Activated T-cell treated with anti-CD3 and anti-CD28 coated beads, Interleukin-2, amount 50 U/mL, for 72 hours (primary cell): ENCODE measurements at places on chromosomes 12 and 14. TPM values are rescaled to one million over a fixed set of nuclear protein-coding genes. Genes with fewer than 3 reads are reported as not detected.

DNA sequence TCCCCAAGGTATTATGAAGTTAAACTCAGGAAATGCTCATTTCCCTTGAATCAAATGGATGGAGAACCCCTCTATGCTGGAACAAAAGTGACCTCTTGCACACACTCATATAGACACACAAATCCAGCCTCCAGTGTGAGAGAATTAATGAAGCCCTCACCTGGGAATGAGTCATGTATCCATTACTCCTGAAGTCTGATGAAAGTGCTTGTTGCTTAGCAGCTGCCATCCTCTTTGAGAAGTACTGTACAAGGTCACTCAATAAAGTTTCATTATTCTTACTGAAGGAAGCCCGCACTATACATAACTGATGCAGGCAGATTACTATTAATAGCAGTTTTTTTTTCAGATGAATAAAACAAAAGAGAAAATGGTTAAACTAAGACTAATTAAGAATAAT, 102.3 kb downstream of the RERG start:
- no peak for DNase-seq

DNA sequence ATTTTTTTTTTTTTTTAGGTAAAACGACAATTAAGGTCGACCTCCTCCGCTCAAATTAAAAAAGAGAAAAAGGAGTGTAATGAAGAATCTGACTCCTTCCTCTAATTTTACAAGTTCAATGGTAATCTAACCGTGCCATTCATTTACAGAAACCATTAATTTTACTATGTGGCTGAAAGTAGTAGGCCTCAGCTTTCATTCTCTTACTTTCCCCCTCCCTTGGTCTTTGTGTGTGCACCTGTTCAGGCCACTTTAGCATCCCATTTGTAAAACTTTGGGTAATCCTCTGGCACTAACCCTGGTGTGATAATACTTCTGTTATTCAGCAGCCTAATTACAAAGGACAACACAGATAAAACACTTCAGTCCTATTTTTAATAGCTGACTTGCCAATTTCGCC, 128.1 kb downstream of the ASCL1 start:
- DNase-seq = no peak

DNA sequence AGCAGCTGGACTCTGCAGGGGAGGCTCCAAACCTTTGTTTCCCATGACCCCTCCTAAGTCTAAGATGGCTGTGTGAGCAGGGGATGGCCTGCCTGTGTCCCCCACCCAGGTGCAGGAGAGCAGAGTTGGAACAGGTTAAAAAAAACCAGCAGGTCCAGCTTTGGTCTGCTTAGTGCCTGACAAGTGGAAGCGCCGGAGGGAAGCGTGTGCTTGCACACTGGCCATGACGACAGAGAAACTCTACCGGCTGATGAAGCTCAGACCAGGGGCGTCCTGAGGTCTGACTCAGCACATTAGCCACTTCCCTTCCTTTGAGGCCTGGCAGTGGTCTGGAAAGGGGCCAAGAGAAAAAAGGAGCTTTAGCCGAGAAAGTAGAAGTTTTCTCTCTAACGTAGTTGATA, 280.1 kb downstream of the VRK1 start:
- peak; percentile 61 for DNase-seq

- DNase-seq = no peak
Measured at GRCh38 chr14:68257969-68258368, 438.4 kb downstream of the RAD51B start.

- no peak for DNase-seq
Measured at GRCh38 chr14:69803753-69804152, 6.7 kb upstream of the SLC10A1 start.

DNA sequence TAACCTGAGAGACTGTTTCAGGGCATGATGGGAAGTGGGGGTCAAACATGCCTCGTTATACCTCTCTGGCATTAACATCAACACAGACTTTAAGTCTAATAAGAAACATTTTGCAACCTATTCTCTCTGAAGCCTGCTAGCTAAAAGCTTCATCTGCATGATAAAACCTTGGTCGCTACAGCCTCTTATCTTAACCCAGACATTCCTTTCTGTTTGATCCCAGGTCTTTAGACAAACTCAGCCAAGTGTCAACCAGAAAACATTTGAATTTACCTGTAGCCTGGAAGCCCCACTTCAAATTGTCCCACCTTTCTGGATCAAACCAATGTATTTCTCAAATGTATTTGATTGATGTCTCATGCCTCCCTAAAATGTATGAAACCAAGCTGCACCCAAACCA, 9.1 kb downstream of the PPP2R3C start:
- no peak for DNase-seq

- DNase-seq = no peak
Measured at GRCh38 chr12:41988715-41989114, 156.0 kb downstream of the GXYLT1 start.

GRCh38 chr12:124655048-124655697, 87.8 kb upstream of the NCOR2 start:
- no peak for DNase-seq

- no peak for DNase-seq
Measured at GRCh38 chr12:40616383-40616915, 75.8 kb upstream of the CNTN1 start.

GRCh38 chr14:91283666-91284065, 39.2 kb upstream of the GPR68 start:
- DNase-seq = no peak

DNA sequence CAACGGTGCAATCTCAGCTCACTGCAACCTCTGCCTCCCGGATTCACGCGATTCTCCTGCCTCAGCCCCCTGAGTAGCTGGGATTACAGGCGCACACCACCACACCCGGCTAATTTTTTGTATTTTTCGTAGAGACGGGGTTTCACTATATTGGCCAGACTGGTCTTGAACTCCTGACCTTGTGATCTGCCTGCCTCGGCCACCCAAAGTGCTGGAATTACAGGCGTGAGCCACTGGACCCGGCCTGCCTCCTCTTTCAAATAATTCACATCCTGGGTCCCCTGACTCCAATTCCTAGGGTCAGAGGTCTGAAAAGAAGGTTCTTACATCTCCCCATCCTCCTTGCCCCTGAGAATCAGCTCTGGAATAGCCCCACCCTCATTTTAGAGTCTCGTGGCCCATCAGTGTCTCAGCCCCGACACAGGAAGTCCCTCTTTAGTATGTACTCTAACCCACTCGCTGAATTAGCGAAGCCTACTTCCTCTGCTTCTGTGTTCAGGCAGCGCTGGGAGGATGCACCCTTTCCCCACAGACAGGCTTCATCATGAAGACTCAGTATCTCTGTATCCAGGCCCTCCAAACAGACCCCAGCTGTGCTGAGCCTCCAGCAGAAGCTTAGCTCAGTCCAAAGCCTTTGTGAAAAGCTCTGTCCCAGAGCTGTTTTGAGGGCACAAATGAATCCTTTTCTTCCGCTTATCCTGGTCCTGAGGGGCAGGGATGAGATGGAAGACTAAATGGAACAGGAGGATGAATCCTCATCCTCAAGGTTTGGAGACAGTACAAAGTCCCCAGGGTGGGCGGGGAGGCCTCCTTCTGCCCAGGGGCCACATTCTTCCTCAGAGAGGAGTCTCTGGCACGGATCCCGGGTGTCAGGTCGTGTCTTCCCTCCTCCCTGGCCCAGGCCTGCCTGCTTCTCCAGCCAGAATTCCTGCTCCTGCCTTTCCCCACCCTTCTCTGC, 3.5 kb downstream of the LPAR5 start:
- DNase-seq = peak; percentile 59

- no peak for DNase-seq
Measured at GRCh38 chr14:98428483-98428994, 843.5 kb downstream of the BCL11B start.

- no peak for DNase-seq
Measured at GRCh38 chr12:94055528-94055927, 92.8 kb upstream of the PLXNC1 start.

DNA sequence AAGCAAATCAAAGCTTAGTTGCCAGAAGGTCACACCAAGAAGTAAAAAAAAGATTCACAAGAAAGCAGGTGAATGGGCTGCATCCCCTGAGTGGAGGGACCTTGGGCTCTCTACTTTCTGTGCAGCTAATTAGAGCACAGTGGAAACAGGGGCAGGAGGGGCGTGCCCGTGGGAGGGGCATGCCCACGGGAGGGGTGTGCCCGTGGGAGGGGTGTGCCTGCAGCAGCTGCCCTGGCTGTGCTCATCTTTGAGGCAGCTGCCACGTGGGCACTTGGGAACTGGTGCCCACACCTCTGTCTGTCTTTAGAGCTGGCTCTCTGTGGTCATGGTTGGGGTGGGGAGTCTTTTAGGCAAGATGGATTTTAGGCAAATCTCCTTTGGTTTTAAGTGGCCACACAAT, 60.0 kb downstream of the EML1 start:
- DNase-seq = no peak

DNA sequence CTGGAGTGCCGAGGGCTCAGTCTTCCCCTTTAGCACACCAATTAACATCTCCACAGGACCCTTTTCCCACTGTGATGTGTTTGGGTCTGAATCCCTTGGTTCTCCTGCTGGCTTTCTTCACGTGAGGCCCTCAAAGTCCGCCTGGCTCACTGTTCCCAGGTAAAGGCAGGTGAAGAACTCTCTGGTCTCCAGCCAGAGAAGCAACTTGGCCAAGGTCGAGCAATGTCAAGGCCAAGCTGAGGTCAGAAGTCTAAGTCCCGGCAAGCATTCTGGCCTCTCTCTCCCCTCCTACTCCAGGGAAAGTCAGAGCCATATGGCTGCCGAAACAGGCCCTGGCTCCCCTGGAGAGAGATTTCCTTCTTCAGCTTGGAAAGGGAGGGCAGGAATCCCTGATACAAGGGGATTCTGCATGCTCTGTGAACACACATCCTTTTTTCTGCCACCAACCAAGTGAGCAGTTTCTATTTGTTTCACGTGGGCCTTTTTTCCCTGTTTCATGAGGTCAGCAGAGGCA, 61.4 kb upstream of the ESRRB start:
- DNase-seq = no peak

GRCh38 chr12:33187409-33187808, 252.2 kb downstream of the SYT10 start:
- no peak for DNase-seq

- peak; percentile 18 for DNase-seq
Measured at GRCh38 chr12:29889737-29890136, 106.0 kb upstream of the TMTC1 start.

DNA sequence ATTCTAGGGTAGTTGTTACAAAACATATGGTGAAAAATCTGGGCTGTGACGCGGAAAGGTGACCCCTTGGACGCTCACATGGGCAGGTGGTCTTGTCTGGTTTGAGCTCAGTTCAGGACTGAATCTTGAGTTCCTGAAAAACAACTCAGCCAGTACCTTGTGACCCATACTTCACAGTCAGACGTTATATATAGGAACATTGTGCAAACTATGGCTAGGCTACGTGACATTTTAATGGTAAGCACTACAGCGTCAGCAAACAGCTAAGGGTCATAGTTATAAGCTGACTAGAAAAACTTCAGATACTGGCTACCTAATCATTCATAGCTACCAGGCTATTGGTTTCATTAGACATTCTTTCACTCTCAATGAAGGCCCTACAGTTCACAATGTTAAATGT, 14.8 kb upstream of the EDDM3A start:
- DNase-seq = no peak

GRCh38 chr14:85483037-85483436, 46.9 kb upstream of the FLRT2 start:
- no peak for DNase-seq

GRCh38 chr12:24360907-24361306, 411.4 kb upstream of the SOX5 start:
- DNase-seq = no peak

- peak; percentile 13 for DNase-seq
Measured at GRCh38 chr12:96719660-96720362, 187.2 kb upstream of the NEDD1 start.

DNA sequence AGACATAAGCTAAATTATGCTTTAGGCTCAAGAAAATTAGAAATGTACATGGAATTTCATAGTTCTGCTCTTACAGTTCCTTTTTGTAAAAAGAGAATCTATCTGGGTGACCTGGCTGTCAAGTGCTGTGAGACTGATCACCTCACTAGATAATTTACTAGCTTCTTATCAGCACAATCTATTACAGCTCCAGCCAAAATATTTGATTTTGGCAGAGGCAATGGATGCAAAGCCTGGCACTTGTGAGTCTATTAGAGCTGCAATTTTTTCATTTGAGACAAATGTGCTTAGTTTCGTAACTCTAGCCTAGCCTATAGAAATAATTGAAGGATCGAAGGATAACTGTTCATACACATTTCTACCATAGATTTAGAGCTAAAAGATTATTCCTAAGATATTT, 927.5 kb downstream of the SLC6A15 start:
- DNase-seq = no peak

DNA sequence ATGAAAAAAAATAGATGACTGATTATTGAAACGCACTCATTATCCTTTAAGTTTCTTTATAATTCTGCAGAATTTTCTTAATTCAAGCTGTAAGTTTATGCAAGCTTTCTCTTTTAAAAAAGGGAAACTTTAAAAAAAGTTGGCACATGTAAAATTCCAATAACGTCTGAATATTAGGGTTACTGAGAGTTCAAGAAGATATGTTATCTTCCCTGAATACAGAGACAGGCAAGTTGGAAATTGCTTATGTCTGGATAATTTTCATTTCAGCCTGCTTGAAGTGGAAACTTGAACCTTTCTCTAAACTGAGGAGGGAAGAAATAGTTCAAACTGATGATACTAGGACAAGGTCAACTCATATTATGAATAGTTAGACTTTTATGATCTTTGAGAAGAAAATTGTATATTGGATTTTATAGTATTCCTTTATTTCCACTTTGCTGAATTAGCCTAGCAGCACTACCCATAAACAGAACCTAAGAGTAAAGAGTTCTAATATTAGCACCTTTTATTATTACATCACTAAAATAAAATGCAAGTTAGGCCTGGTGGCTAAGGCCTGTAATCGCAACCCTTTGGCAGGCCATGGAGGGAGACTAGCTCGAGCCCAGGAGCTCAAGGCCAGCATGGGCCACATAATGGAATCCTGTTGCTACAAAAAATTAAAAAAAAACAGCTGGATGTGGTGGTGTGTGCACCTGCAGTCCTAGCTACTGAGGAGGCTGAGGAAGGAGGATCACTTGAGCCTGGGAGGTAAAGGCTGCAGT, 288.0 kb downstream of the TRHDE start:
- no peak for DNase-seq

DNA sequence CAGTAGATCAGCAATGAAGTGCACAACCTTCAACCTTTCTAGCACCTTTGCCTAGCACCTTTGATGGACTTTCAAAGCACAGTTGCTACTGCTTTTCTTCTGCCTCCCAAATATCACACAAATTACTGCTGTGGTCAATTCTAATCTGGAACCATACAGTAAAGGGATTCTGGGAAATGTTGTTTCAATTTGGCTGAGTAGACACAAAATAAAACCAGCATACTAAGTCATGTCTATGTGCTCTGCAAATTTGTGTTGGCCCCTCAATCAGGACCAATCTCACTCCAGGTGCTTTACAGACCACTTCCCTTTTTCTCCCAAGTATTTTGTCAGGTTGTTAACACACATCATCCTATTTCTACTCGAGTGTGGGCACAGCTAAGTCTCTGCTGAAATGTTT, 38.3 kb upstream of the ADAMTS20 start:
- no peak for DNase-seq

- DNase-seq = no peak
Measured at GRCh38 chr14:96103560-96104460, 64.6 kb downstream of the C14orf132 start.

GRCh38 chr12:132218527-132218875, 74.2 kb downstream of the NOC4L start:
- no peak for DNase-seq

INTS13 gene
- 35.2 TPM for total RNA-seq

EEF1AKMT3 gene
- 4.9 TPM for total RNA-seq

PROX2 gene
- total RNA-seq = 0.29 TPM

STAC3 gene
- 3.5 TPM for total RNA-seq

GLT1D1 gene
- not detected for total RNA-seq

OR10P1 gene
- total RNA-seq = not detected

GPR68 gene
- 18.9 TPM for total RNA-seq

AICDA gene
- total RNA-seq = not detected

KRT3 gene
- not detected for total RNA-seq

TIGAR gene
- total RNA-seq = 16.1 TPM

NCAPD2 gene
- total RNA-seq = 156 TPM
